Stimulated activated CD8-positive, alpha-beta memory T cell treated with anti-CD3 and anti-CD28 coated beads, Interleukin-2, amount 100 ng/mL, for 1 hour (primary cell): ENCODE measurements at places on chromosomes 5 and 9.
A peak's percentile ranks its signal among the peaks of the same experiment; 100 is the strongest.

GRCh38 chr5:148635321-148636083 is 18.8 kb downstream of the HTR4 start:
- no peak for DNase-seq

DNA sequence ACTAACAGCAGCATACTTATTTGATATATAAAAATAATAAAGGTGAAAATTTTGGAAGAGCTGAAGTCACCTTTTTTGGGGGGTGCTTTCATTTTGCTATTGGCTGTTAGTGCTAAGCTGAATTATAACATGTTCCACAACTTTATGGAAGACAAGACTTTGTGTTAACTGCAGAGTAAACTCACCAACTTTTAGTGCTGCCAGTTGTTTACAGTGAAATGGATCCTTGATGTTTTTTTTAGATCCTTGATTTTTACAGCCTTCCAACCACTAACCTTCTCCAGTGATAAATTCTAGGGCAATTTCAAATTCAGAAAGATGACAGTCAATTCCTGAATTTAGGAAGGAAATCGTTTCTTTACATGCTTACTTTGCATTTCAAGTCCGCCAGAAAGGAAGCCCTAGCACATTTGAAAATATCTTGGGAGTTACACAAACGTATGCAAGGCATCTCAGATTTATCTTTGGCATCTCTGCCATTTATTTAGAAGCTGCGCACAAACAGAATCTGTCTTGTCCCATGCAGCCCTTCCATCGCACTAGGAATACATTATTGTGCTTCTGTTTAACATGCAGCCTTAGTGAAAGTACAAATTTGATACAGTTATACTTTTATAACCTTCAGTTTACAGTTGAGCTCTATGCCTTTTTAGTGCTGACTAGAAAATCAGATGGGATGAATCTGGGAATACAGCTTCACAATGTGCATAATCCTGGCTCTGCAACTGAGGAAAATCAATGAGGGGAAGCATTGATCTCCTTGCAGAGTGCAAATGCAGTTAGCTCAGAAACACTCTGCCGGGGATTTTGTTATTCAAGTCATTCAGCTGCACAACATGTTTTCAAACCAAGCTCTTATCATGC is 142.4 kb upstream of the ZNF608 start:
- DNase-seq: no peak

DNA sequence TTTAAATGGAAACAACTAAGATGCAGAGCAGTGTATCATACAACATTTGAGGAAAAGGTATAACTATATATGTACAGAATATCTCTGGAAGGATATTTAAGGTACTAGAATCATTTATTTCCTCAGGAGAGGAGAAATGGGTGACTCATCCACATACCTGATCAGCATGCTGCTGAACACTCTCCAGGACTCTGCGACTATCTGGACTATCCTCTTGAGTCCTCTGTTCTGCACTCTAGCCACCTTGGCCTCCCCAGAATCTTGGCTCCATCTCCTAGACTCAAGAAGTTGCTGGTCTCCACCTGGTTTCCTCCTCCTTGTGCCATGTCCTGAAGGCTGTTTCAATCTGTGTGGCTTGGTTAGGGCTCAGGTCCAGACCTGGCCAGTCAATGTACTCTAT is 8.8 kb upstream of the PRDM6 start:
- no peak for DNase-seq

DNA sequence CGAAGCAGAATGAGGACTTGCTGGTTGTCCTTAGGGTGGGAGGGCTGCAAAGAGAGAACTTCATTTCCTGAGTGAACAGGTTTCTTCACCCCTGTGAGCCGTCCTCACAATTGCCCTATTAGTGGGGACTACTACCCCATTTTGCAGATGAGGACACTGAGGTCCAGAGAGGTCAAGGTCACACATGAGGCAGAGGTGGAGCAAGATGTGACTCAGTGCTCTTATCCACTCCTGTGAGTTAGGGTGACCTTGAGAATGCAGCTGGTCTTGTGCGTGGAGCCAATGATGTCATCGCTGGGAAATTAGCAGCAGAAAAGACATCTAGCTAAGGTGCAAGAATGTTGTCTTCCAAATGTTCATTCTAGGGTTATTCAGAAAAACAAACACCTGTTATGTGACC is 26.9 kb downstream of the GPRIN1 start:
- no peak for DNase-seq

- DNase-seq: no peak
Observed at GRCh38 chr5:38899936-38900335, 54.1 kb downstream of the OSMR start.

- DNase-seq: no peak
Observed at GRCh38 chr5:78540335-78541085, 108.1 kb downstream of the LHFPL2 start.

- no peak for DNase-seq
Observed at GRCh38 chr9:121474231-121474947, 25.3 kb downstream of the GGTA1 start.

- DNase-seq: no peak
Observed at GRCh38 chr9:28951945-28952344, 1378.7 kb upstream of the C9orf72 start.

DNA sequence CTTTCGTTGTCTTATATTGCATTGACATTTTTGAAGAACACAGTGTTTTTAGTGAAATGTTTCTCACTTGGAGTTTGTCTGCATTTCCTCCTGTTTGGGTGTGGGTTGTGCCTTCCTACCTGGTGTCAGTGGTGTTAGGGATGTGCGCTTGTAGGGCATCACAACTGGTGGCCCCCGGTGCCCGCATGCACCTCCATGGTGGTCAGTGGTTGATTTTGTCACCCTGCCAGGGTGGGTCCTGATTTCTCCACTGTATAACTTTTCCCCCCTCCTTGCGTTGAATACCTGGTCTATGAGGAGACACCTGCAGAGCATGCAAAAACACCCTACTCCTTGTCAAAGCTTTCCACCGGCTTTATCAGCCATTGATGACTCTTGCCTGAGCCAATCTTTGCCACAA is 132.9 kb downstream of the BARX1 start:
- DNase-seq: no peak

- no peak for DNase-seq
Observed at GRCh38 chr9:136982232-136983051, at the start of gene LCNL1. LCNL1 (plus strand) TSS chr9:136982993; CDS start chr9:136983587, 594 bp downstream.

- no peak for DNase-seq
Observed at GRCh38 chr5:175035882-175036533, 311.6 kb downstream of the MSX2 start.

- no peak for DNase-seq
Observed at GRCh38 chr9:24398466-24398865, 147.2 kb downstream of the IZUMO3 start.

- DNase-seq: no peak
Observed at GRCh38 chr5:79510638-79511037, 3.3 kb downstream of the HOMER1 start.

- no peak for DNase-seq
Observed at GRCh38 chr5:75509956-75510355, 1.5 kb downstream of the CERT1 start.

DNA sequence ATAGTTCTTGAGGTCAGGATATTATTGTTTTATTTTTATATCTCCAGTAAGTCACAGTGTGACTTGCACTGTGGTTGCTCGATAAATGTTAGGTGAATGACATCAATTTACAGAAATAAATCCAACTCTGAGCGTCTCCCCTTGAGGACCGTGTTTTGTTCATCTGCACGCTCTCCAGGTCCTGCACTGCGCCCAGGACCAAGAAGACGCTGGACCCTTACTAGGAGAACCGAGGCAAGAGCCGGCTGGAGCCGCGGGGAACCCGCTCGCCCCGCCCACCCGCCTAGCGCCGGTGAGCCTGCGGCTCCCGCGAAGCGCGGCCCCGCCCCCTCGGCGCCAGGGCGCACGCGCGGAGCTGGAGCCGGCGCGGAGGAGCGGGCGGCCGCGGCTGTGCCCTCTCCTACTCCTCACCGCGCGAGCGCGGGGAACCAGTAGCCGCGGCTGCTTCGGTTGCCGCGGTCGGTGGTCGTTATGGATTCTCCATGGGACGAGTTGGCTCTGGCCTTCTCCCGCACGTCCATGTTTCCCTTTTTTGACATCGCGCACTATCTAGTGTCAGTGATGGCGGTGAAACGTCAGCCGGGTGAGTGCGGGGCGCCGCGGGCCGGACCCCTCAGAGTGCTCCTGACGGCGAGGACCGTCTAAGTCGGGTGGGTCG is at the start of gene TMEM38B:
Gene TMEM38B, plus strand, starts transcription at position 352 of the 658 bp plus-strand sequence. Its CDS starts 120 bp downstream, at position 472.
- peak; percentile 66 for DNase-seq

GRCh38 chr5:58261605-58262004 is 198.3 kb downstream of the PLK2 start:
- no peak for DNase-seq

- DNase-seq: no peak
Observed at GRCh38 chr5:150062216-150062922, 24.0 kb downstream of the CSF1R start.

DNA sequence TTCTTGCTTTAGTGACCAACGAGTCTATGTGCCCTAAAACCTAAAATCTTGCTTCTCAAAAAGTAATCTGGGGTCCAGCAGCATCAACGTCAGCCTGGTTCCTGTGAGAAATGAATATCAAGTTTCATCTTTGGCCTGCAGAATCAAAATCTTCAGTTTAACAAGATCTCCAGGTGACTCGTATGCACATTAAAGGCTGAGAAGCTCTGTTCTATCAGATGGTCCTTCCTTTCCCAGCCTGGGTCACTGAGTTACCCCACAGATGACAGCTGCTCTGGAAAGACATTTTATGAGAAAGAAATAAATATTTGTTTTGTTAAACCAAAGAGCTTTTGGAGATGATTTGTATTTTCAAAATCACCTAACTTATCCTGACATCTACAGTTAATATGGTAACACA is 75.8 kb downstream of the ADAMTSL1 start:
- DNase-seq: no peak

DNA sequence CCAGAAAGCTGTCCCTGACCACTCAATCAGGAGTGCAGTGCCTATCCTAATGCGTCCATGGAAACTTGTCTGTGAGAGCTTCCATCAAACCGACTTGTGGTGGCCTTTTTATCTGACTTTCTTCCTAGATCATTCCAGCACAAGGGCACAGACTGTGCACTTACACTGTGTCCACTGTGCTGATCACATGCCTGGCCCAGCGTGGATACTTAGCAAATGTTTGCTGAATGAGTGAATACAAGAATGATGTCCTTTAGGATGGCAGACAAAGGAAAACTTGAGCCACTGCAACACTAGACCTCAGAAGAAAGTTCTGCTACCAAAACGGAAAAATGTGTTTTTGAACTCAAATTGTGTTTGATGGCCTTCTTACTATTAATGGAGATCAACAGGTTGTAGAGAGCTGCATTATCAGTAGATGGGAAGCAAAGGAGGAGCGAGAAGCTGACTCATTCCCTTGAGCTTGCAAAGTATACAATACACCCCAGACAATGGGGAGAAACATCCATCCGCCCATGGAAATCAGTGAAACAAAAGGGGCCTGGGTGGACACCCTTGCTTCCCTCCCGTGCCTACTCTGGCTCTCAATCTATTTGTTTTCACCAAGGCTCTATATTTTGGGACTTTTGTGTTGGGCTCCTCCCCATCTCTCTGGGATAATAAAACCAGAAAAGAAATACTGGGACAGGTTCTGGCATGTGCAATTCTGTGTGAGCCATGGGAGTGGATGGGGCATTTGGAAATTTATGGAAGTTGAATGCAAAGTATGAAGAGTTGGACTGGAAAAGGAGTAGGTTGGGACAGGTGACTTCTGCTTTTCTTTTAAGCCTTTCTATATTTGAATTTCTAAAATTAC is 76.2 kb upstream of the ZFAND5 start:
- no peak for DNase-seq

GRCh38 chr5:180670586-180671359 is 21.4 kb upstream of the FLT4 start:
- DNase-seq: no peak

- DNase-seq: no peak
Observed at GRCh38 chr5:107320846-107321245, 349.9 kb downstream of the EFNA5 start.

DNA sequence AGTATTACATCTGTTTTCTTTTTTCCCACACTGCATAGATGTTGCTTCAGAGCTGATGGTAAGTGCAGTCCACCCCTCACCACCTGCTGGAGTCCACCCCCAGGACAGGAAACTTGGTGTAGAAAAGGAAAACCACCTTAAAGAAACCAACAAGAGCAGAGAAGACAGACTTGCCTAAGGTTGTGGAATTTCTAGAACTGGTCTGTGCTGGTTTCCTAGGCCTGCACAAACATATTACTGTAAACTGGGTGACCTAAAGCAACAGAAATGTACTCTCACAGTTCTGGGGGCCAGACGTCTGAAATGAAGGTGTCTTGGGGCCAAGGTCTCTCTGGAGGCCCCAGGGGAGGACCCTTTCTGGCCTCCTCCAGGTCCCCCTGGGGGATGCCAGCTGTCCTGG is 293.4 kb upstream of the IRX1 start:
- no peak for DNase-seq

DNA sequence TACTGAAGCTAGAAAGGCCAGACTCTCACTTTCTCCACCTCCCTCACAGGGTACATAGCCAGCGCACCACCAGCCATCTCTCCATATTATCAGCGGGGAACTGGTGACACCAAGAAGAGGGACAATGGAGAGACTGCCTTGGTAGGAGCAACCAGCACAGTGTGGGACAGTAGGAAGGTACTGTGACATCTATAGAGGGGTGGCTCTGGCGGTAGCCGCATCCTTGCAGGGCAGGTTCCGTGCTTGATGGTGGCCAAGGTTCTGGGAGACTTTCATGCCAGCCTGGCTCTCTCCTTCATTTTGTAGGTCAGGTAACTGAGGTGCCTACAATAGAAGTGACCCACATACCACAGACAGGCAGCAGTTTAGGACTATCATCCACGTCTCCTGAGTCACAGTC is 65.5 kb upstream of the SMIM23 start:
- DNase-seq: no peak

- no peak for DNase-seq
Observed at GRCh38 chr9:112049811-112050516, 125.1 kb downstream of the SUSD1 start.

GRCh38 chr5:154174091-154174490 is 16.4 kb upstream of the GALNT10 start:
- no peak for DNase-seq

DNA sequence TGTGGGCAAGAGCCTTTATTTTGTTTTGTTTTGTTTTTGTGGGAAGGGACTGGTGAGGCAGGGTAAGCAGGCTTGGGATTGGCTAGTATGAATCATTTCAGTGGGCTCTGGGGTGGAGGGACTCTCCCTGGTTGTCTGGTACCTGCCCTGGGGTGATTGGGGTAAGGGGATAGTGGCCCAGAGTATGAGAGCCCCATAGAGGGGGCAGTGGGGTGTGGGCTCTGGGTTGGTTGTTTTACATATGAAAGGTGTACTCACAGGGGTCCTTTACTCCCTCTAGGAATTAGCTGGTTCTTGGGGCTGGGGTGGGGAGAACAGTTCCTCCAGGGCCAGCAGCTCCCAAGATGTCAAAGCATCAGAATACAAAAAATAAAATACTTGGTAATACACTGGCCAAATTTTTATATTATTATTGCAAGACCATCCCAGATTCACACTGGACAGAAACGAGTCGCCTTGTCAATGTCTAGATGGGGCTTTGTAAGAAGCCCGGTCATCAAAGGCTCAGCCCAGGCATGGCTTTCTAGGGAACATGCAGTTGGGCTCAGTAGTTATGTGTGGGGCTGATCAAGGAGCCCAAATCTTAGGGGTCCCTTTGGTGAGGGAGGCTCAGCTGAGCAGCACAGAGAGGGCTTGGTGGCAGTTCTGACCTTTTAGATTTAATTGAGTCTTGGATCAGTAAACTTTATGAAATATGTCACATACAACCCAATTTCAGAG is 190.5 kb downstream of the NXNL2 start:
- DNase-seq: no peak
